ENCODE measurements at places on chromosomes 7 and 10.

- DNase-seq, result no peak
Measured at GRCh38 chr10:44510379-44511115, 125.7 kb upstream of the CXCL12 start.

GRCh38 chr7:131501930-131502685 is 54.3 kb downstream of the PODXL start:
- DNase-seq, result no peak

DNA sequence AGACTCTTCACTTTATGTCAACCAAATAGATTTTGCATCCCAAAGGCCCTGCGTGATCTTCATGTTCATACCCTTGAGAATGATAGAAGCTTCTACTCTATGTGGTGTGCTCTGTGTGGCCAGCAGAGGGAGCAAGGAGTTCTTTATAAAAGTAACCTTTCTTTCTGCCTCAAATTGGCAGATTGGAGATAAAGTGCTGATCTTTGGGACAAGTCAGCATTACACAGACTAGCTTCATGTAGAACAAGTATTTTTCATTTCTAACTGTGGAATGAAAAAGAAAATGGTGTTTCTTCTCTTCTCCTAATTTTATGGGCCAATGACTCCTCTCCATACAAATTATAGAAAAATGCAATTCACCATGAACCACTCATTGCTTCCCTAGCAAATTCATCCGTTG is 1214.1 kb downstream of the SORCS1 start:
- no peak for DNase-seq

DNA sequence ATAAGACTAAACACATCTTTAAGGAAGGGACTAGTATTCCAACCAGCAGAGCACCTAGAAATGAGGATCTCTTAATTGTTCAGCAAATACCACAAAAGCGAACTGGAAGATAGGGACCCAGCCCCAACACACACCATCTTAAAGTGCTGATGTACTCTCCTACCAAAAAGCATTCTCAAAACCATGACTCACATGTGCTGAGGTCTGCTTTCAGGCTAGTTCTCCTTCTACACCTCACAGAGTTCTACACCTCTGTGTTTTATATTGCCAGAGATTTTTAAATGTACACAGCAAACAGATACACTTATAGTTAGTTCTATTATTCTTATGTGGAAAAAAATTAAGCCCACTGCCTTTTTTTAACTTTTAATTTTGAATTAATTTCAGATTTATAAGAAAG is 191.9 kb downstream of the DOCK4 start:
- DNase-seq, result no peak

DNA sequence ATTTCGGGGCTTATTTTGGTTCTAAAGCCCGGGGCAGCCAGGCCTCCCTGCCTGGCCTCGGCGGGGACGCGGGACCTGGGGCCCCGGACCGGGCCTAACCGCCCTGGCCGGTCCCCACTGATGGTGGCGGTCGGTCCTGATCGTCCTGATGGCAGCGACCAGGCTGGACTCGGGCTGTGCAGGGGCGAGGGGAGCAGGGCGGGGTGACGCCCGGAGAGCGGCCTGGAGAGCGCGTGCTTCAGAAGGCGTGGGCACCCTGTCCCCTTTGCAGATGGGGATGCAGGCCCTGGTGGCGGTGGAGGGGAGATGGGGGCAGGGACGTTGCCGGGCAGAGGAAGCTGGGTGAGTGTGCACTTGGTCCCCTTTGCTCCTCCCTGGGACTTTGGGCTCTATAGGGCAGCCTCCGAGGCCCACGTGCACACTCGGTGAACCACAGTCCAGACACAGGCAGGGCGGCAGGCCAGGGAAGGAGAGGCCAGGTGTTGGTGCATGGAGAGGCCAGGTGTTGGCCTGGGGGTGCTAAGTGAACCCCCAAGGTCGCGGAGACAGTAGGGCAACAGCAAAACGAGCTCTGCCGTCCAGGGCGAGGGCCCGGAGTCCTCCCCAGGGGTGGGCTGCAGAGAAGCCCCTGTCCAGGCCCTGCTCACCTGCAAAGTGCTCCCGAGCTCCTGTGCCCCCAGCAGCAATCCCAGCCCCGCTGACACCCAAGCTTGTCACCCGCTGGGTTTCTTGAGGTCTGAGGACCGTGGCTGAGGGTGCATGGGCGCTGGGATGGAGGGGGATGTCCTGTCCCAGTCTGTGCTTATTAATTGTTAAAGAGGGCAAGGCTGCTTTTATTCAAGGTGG is 42.4 kb upstream of the FAM20C start:
- no peak for DNase-seq

Data from SIG-M5 (cell line).